Astrocyte of the hippocampus (primary cell): ENCODE measurements at places on chromosomes 13 and 19.
A peak's percentile ranks its signal among the peaks of the same experiment; 100 is the strongest.

DNA sequence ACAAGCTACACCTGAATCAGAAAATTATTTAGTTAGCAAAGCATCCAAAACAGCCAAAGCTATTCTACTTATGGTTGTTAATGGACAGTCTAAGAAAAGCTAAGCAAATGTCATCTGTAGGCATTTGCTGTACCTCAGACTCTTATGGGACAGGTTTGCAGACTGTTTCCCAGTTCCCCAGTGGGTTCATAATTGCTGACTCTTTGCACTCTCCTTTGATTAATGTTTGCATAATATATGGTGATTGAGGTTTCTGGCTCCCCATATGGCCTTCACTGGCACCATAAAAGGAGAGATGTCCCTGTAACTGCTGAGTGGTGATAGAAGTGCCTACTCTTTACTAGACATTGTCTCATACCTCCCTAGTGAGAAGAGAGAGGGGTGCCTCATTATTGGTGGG, 142.1 kb downstream of the GPC6 start:
- DNase-seq = no peak

DNA sequence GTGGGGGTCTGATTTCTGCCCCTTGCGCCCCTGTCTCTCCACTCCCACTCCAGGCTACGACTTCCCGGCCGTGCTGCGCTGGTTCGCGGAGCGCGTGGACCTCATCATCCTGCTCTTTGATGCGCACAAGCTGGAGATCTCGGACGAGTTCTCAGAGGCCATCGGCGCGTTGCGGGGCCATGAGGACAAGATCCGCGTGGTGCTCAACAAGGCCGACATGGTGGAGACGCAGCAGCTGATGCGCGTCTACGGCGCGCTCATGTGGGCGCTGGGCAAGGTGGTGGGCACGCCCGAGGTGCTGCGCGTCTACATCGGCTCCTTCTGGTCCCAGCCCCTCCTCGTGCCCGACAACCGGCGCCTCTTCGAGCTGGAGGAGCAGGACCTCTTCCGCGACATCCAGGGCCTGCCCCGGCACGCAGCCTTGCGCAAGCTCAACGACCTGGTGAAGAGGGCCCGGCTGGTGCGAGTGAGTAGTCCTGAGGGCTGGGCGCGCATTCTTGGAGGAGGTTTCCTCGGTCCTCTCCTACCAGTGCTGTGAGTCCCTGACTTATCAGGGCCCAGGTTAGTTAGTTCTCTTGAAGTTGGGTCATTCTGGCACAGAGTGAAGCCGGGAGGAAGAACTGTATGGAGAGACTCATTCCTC, 12.7 kb downstream of the EHD2 start:
- no peak for DNase-seq

DNA sequence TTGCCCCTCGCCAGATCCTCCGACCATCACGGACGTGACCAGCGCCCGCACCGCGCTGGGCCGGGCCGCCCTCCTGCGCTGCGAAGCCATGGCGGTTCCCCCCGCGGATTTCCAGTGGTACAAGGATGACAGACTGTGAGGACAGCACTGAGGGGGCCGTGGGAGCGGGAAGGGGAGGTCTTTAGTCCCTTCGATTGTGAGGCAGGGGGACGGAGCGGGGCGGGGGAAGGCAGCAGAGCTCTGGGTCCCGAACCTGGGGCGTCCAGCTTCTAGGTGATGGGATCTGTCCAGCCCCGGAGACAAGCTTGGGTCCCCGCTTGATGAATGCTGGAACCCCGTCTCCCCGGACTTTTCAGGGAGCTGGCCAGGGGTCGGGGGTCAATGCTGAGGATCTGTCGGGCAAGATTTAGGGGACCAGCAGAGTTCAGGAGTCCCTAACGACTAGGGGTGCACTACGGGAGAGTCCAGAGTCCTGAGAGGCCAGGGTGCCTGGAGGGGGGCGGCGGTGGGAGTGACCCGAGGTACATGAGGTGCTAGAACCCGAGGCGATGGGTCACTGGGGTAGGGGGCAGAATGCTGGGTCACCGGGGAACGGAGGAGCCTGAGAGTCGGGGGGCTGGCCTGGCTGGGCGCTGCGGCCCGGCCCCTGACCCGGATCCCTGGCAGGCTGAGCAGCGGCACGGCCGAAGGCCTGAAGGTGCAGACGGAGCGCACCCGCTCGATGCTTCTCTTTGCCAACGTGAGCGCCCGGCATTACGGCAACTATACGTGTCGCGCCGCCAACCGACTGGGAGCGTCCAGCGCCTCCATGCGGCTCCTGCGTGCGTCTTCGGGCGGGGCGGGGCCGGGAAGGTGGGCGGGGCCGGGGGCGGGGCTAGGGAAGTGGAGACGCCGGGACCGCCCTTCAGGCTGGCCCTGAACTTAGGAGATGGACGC, 14.6 kb downstream of the VSIG10L start:
- peak; percentile 29 for DNase-seq

DNA sequence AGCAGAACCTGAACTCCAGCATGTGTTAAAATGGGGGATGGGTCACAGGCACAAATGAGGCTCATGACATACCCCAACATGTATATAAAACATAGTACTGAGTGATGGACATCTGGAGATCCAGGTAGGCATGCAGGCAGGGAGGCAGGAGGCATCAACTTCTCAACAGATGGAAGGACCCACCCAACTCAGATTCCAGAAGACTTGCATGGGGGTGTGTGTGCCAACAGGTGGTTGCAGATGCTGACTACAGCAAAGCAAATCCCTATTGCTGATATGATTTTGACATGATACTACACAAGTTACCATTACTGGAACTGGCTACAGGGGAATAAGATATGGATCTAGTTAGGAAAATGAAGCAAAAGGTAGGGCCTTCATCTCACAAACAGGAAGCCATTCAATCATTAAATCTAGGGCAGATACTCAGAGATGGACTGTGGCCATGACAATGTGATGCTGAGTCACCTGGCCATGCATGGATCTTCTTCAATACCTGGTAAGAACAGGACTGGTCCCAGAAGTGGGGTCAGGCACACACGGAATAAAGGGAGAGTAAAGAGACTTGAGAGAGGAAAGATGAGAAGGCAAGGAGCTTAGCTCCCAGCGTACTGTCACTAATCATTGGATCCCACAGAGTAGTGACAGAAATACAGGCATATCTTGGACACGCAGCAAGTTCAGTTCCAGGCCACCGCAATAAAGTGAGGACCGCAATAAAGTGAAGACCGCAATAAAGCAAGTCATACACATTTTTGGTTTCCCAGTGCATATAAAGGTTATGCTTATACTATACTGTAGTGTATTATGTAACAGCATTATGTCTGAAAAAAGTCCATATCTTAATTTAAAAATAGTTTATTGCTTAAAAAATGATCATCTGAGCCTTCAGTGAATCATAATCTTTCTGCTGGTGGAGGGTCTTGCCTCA, 91.3 kb downstream of the USP12 start:
- no peak for DNase-seq

DNA sequence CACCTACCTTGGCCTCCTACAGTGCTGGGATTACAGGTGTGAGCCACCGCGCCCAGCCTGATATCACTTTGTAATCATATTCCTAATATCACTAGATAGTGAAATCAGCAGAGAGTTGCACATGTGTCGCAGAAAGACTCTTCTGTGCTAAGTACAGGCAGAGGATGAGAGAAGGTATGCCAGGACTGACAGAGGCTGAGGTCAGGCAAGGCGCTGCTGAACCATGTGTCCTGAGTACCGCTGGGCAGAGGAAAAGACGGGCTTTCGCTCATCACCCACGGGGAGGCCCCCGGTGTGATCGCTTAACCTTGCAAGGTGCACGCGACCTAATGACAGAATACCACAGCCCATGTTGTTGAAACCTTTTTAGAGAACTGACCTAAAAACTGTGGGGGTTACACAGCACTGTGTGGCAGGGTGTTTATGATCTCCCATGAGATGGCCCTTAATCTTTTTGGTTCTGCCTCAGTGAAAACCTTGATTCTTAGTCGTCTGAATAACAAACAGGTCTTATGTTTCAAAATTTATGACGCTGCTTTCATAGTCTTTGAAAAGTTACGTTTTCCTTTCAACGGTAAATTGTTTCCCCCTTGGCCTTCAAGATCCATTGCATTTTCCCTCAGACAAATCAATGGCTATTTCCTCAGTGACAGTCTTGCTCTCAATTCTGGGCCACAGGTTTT, 12.2 kb downstream of the GJA3 start:
- no peak for DNase-seq

DNA sequence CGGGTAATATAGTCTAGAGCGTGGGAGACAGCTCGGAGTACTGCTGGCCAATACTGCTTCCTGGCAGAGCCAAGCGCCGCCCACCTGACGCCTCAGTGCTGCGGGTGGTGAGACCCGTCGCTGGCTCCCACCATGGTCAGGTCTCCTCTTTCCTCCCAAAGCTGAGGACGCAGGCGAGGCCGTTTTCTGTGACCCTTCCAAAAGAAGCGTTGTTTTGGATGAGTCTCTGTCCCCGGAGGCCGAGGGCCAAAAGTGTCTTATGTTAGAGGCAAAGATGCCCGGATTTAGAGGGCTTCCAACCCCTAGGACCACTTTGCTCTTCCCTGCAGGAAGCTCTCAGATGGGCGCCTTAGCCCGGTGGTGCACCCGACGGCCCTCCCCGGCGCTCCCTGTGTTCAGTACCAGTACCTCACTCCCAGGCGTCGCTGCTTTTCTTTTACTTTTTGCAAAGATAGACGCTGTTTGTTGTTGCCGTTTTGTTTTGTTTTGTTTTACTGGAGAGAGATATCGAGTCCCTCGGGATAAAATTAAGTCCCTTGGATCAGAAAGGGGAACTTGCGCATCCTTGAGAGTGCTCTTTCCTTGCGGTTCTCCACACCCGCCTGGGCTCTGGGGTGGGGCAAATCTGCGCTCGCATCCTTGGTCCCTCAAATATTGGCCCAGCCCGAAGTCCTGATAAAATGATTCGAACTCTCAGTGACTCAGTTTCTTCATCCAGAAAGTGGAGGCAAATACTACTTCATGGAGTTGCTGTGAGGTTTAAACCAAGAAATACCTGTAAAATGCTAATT, 7.0 kb downstream of the PDX1 start:
- DNase-seq = no peak

DNA sequence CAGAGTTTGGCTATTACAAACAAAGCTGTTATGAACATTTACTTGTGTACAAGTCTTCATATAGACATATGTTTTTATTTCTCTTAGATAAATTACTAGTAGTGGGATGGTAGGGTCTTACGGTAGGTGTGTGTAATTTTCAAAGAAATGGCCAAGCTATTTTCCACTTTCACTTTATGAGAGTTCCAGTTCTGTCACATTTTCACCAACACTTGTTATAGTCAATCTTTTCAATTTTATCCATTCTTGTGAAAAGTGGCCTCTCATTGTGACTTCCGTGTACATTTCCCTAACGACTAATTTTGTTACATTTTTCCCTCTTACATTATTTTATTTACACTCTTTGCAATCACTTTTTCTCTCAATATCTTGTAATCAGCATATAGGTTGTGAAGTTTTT, 18.3 kb downstream of the MBD3L1 start:
- DNase-seq = no peak

DNA sequence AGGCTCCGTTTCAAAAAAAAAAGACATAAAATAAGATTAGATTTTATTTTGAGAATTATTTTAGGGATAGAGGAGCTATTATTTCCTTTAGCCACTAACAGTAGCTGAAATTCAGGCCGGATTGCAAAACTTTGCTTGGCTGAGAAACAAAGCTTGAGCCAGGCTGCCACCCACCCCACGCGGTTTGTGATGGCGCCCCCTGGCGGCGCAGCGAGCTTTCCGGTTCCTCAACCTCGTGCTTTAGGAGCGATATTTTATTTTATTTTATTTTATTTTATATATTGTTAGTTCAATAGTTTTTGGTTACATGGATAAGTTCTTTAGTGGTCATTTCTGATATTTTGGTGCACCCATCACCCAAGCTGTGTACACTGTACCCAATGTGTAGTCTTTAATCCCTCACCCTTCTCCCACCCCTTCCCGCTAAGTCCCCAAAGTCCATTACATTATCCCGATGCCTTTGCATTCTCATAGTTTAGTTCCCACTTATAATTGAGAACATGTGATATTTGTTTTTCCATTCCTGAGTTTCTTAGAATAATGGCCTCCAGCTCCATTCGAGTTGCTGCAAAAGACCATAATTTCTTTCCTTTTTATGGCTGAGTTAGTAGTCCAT, 19.8 kb upstream of the CEACAM4 start:
- no peak for DNase-seq

GRCh38 chr13:63190219-63190618, 1774.6 kb upstream of the PCDH20 start:
- DNase-seq = peak; percentile 26

DNA sequence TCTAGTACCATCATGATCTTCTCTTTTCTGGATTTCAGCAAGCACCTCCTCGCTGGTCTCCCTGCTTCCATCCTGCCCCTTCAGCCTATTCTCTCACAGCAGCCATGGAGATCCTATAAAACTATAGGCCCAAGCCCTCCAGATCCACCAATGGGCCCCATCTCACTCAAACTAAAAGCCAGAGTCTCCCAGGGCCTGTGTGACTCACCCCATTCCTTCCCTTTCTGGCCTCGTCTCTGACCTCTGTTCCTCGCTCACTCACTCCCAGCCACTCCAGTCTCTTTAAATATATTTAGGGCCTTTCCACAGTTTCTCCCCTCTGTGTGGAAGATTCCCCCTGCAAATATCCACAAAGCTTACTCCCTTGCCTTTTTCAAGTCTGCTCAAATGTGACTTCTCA, 89.7 kb downstream of the HSPH1 start:
- peak; percentile 24 for DNase-seq

- DNase-seq = peak; percentile 55
These were observed 676.7 kb upstream of the SPRY2 start for GRCh38 chr13:81017513-81018152.

DNA sequence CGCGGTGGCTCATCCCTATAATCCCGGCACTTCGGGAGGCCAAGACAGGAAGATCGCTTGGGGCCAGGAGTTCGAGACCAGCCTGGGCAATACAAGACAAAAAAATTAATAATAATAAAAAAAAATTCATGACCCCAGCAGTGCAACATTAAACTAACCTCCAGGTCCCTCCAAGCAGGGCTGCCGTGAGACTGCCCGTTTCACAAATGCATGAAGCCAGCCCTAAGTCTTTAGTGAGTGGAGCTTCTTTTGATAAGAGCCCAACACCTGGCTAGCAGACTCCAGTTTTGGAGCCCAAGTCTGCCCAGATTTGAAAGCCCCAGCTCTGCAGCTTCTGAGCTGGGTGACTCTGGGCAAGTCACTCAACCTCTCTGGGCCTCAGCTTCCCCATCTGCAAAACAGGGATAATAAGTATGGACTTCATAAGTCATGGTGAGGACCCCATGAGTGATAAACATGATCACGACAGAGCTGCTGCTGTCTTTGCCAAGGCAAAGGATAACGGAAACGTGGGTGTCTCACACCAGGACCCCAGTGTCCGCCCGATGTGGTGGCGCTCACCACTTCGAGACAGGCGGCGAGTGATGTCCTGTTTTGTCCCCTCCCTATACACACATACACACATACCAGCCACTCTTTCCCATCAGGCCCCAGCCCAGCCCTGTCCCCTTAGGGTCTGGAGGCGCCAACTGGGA, 38.4 kb upstream of the NANOS3 start:
- DNase-seq = no peak

GRCh38 chr13:28355822-28356371, 139.0 kb downstream of the FLT1 start:
- peak; percentile 6 for DNase-seq

DNA sequence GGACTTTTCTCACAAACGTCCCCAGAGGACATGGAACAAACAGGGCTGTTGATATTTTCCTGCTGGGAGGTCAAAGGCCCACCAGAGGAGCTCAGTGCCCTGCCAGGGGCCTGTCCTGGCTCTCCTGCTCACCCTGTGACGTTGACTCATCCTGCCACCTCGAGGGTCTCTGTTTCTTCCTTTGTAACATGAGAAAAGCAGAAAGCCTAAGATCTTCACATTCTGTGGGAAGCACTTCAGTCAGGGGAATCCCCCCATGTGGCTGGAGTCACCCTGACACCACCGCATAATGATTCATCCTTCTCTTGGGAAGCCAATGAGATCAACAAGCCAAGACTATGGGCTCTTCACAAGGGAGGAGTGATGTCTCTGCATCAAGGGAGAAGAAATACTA, 147.9 kb downstream of the KATNAL1 start:
- peak; percentile 77 for DNase-seq
